ENCODE measurements at places on chromosomes 12 and 14. TPM values are rescaled to one million over a fixed set of nuclear protein-coding genes. Genes with fewer than 3 reads are reported as not detected.
A peak's percentile ranks its signal among the peaks of the same experiment; 100 is the strongest.

- peak; percentile 73 for DNase-seq
These were observed 21.1 kb upstream of the CORO1C start for GRCh38 chr12:108752387-108752786.

DNA sequence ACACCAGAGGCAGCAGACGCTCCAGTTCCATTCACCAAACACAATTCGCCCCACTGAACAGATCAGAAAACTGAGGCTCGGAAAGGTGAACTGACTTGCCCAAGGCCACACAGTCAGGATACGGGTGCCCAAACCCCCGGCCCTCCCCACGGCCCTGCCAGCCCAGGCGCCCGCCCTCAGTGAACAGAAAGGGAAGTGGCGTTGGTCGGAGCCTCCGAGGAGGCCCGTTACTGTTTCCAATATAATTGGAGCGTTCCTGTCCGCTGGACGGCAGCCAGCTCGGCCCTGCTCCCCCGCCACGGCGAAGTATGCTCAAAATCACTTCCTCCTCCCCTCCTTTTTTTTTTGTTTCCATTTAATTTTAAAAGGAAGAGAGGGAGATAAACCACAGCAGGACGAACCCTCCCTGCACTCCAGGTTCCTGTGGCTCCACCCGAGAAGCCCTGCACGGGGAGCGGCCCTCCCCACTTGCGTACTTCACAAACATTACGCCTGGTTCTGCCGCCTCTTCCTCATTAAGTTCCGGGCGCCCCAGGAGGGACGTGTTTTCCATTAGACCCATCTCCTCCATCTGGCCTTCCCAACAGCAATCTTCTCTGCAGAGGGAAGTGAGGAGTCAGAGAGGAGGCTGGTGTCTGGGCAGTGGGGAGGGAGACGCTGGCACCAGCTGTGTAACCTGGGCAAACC is 61.1 kb downstream of the NCOR2 start:
- peak; percentile 87 for DNase-seq

Gene PMEL
- total RNA-seq: not detected

DNA sequence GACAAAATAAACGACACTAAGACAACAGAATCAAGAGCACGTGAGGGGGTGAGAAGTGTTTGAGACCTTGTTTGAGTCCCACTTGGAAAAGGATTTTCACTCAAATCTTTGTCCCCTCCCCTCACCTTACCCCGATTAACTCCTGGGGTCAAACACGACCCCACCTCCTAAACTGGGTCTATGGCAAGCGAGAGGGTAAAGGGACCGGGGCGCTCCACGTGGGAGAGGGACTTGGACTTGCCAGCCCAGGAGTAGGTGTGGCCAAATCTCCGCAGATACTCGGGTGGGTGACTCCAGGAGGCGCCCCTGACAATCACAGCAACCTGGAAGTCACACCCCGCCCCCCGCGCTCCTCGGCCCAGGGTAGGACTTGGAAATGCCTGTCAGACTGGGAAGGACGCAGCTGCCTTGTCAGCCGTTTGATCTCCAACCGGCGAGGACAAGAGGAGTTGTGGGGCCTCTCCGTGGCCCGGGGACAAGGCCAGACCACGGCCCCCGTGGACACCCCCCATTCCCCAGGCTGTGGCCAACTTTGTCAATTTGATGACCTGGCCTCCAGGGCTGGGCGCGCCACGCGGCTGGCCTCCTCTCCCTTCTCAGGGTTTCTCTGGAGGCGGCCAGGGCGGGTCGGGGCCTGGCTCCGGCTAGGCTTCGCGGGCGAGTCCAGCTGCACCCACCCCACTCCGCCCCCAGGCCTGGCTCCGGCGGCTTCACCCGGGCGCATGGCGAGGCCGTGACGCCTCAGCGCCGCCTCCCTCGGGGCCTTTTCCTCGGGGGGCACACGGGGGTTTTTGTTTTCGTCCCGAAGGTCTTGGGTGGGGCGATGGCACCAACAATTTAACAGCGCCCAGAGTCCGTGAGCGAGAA is 1.1 kb upstream of the BCL11B start:
- no peak for DNase-seq

Gene NT5DC3
- 60.9 TPM for total RNA-seq

DNA sequence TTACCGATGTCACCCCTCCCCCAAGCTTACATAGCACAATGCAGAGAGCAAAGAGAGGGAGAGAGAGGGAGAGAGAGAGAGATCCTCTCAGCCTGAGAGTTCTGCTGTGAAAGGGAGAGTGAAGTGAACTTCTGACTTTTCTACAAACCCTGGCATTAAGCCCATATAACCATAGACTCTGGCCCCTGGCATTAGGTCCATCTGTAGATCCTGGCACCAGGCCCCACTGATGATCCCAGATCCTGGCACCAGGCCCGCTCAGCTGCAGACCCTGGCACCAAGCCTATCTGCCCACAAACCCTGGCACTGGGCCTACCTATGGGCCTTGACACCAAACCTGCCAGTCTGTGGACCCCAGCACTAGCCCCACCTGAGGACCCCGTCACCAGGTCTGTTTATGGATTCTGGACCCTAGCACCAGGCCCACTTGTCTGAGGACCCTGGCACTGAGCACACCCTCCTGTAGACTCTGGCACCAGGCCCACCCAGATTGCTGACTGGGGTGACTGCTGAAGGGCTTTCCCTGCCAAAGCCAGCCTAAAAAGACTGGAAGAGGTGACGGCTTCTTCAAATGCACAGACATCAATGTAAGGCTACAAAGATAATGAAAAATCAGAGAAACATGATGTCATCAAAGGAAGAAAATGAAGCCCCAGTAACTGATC is 14.5 kb upstream of the KRT83 start:
- DNase-seq: no peak

GRCh38 chr12:54882079-54882478 is 27.8 kb downstream of the MUCL1 start:
- DNase-seq: no peak

Data from uterus (tissue), 4 donors.